Stimulated activated CD8-positive, alpha-beta memory T cell treated with anti-CD3 and anti-CD28 coated beads, Interleukin-2, amount 100 ng/mL, for 48 hours (primary cell): ENCODE measurements at places on chromosomes 4 and X.

DNA sequence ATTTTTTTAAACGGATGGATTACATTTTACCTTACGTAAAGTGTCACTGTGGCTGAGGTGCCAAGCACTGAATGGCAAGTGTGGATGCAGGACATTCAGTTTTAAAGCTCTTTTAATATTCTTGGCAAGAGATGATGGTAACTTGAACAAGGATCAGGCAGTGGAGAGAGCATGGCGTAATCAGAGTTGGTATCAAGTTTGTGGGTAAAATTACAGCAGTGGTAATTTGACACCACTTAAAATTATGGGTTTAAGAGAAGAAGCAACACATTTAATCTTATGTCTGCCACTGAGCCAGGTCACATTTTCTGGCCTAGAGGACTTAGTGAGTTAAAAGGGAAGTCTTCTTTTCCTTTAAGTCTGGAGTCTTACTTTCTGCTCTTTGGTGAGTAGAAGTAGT is 100.5 kb downstream of the NAA11 start:
- no peak for DNase-seq

GRCh38 chrX:49192722-49193328 is 6.7 kb upstream of the PRICKLE3 start:
- no peak for DNase-seq

DNA sequence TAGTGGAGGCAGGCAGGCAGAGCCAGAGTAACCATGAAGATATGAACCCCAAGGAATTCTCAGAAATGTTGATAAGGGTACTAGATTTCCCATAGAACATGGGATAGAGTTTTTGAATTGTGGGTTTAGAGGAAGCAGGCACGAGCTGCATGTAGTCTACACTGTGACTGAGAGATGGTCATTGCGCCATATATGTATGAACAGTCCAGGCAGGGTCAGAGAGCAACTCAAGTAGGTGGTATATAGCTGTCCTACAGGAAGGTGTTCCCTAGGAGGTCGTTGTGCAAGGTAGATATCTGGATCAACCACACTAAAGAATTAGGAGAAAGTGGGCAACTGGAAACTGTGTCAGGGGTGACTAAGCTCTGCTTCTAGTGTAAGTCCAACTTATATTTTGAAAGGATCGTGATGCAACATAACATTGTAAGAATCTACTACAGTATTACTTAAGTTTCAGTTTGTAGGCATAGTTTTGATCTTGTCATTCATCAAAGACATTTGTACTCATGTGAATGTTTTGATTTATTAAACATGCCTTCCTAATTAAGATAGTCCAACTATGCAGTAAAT is 94.6 kb downstream of the HPGD start:
- DNase-seq = no peak

GRCh38 chr4:13178621-13179020 is 305.5 kb downstream of the RAB28 start:
- no peak for DNase-seq

DNA sequence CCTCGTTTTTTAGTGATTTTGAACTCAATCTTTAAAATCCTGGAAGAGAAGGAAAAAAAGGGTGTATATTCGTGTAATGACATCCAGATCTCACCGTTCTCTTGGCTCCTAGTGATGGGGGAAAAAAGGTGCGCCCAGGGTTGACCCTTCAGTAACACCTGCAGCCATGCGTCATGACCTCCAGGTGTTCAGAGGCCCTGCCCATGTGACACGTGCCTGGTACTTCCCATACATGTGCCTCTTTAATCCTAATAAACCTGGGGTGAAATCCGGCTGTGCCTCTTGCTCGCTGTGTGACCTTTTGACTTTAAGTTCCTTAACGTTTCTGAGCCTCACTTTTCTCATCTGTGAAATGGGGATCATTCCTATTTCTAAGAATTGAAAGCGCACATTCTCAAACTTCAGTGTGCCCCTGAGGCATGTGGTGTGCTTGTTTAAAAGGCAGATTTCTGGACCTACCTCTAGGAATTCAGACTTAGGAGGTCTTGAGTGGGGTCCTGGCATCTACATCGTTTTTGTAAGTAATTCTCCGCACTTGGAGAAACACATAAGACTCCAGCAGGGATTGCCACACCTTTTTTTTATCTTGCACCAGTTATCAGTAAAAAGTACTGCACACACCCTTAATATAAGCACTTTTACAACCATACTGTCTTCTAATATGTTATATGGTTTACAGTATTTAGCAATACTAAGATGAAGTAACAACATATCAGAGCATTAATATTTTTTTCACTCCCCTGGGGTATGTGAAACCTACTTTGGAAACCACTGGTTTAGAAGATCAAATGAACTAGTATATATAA is 90.1 kb downstream of the RELL1 start:
- no peak for DNase-seq

- no peak for DNase-seq
Observed at GRCh38 chrX:40096395-40097091, 1.2 kb downstream of the BCOR start.
